Heart right ventricle (tissue), 16 donors: ENCODE measurements at places on chromosomes 12 and 14. TPM values are rescaled to one million over a fixed set of nuclear protein-coding genes. Genes with fewer than 3 reads are reported as not detected.
A peak's percentile ranks its signal among the peaks of the same experiment; 100 is the strongest.

DNA sequence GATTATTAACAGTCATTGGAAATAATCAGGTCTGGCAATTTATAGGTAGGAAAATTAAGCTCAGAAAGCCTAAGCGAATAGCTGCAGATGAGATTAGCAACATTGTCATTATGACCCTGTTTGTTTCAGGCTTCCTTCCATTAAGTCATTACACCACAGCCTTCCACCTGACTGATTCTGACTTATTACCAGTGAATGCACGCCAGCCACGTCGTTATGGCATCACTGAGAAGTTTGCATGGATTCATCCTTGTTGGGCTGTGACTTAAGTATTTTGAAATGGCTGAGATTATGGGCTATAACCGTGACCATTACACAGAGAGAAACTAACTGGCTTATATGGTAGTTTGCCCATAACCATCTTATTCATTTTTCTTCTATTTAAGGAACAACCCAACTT, 18.6 kb downstream of the RASSF8 start:
- DNase-seq = no peak

DNA sequence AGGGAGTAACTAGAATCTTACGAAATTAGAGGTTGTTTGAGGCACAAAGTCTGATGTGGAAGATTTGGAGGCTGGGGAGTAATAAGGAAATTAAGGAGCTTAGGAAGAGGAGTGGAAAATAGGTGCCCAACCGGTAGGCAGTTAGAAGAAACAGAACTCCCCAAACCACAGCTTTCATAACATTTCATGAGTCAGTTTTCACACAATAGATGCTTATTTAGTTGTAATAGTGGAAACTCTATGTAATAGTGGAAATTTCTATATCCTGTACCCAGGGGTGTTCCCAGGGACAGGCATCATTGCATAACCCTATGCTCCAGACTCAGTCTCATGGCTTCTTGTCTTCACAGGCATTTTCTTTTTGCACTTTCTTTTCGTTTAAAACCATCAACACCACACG, 8.3 kb downstream of the C3AR1 start:
- no peak for DNase-seq

DNA sequence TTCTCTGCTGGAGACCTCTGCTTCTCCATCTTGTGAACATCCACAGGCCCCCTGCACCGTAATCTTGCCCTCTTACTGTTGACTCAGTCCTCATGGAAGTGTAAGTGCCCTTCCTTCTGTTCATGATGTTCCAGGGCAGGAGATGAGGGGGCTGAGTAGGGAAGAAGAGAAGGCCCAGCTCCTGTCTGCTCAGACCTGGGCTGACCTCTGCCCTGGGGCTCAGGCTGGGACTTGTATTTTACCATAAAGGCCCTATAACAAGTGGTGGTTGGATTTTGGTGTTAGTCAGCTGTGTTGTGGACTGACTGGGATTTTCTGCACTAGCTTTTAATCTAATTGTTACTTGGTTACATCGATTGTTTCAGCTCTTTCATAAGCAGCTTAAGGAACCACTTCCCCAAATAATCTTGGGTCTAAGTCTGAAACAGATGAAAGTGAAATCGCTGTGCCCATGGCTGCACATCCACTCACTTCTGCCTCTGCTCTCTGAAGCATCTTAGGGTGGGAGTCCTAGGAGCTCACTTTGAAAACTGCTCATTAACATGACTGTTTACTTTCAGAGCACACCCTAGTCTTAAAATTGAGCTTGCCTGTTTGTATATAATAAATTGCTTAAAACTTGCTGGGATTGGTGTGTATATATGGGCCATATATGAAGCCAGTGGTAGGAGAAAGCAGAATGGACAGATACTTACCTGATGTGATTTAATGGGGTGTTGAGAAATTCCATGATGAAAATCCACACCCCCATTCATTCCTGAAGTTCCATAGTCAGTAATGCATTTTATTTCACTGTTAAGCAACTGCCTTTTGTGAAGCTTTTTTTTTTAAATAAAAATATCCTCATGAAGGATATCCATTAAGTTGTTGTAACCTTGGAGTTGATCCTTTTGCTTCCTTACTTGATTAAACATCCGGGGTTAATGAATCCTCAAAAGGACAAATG, 17.7 kb downstream of the C12orf71 start:
- no peak for DNase-seq

DNA sequence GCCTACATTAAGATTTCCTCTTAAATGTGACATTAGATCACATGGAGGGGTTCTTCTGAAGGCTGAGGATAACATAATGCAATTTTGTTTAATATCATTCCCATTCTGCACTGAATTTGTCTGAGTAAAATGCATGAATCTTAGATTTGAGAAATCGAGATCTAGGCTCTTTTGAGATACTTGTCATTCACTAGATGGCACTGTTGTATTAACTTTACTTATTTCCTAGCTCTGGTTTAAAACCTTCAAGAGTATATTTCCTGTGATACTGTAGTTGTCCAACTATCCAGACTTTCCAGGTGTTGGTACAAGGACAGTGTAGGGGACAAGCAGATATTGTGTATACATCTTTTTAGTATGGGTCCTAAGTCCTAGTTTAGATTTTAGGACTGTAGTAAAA, 91.7 kb upstream of the SEL1L start:
- no peak for DNase-seq

DNA sequence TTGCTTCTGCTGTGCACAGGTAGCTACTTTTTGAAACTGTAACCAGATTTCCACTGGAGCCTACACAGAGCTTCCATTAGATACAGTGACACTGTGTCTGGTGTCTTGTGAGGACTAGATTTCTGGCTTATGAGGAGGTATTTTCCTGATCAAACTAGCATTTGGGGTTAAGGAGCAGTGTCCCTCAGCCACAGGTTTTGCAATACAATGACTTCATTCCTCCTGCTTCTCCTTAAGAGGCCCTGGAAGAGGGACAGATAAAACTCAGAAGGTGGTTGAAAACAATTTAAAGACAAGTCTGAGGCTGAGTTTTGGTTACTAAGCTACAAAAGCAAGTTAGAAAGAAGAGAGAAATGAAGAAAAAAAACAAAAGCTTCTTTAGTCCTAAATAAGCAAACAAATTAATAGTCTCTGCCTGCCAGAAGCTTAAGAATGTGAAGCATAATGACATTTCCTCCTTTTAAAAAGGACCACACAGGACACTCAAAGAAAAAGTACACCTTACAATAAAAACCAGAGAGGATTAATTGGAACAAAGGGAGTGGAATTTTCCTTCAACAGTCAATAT, 53.0 kb downstream of the PKP2 start:
- DNase-seq = no peak

DNA sequence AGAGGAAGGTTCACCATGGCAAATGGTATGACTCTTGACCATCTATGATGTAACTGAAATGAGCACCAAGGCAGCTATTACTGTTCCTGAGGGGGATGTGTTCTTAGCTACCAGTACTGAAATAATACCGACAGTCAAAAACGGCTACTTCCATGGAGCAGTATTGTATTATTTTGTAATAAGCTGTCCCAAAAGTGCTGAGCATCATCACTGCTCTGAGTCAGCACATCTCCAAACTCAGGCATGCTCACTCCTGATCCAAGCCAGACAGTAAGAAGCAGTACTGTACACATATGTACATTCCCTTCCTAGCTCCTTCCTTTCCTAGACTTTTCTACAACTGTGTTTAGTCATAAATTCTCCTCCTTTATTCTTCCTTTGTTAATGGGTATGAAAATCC, 8.6 kb downstream of the VTI1B start:
- no peak for DNase-seq

DNA sequence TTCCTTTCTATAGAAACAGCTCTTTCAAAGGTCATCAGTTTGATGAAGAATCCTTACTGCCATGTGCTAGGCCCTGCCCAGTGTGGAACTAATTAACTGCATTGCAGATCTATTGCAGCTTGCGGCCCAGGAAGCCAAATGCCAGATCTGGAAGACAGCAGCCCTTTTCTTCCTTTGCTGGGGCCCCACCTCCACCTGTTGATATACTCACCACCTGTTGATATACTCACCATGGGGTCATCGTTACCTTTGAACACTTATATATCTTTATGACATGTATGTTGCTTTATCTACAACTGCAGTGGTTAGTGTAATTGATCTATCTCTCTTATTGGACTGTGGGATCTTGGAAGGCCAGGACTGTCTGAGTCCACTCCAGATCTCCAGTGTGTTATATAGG, 292.5 kb downstream of the ATP23 start:
- DNase-seq = no peak

- DNase-seq = no peak
These were observed 66.3 kb upstream of the NCOR2 start for GRCh38 chr12:124633365-124634362.

DNA sequence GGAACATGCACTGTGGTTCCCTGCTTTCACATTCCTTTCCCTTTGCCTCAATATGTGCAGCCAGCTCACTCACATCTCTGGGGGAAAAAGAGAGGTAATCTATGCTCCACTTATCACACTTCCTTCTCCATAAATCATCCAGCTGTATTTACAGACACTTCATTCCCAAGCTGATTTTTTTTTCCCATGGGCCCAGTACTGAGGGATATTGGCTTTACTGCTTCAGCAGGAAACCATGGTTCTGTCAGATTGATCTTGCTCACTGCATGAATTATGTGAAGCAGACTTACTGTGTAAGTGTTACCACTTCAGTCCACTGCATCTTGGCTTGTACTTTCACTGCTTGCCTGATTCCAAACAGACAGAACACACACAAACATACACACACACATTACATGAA, 555.6 kb downstream of the CCER1 start:
- no peak for DNase-seq

DNA sequence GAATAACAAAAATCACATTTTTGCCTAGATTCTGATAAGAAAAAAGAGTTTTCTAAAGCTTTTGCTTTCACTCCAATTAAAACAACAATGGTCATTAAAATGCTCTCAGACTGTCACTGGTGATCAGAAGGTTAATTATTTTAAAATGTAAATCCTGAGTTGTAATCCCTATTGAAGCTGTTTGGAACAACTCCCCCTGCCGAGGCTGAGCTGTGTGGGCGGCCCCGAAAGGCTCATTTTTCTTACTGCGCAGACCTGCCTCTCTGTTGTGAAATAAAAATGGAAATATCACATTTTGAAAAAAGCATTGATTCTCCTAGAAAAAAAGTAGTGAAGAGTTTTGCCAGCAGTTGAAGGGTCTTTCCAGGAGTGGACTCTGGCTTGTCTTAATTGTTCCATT, 174.8 kb upstream of the CDKN3 start:
- no peak for DNase-seq

DNA sequence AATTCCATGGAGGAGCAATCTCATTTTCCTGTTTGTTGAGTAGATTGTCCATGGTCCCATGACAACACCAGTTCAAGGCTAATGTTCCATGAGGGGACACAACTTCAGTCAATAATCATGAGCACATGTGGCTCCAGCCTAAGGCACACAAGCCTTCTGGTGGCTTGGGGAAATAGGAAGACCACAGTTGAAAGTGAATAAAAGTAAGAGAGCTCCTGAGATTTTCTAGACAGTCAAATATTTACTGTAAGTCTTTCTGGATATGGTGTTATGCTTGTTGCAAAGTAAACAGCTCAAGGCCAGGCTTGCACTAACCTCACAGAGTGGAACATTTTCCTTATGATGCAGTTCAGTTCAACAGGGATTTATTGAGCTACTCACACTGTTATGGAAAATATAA, 206.9 kb upstream of the SLC38A2 start:
- DNase-seq = no peak

GRCh38 chr12:131642101-131642540, 68.8 kb upstream of the SFSWAP start:
- no peak for DNase-seq

DNA sequence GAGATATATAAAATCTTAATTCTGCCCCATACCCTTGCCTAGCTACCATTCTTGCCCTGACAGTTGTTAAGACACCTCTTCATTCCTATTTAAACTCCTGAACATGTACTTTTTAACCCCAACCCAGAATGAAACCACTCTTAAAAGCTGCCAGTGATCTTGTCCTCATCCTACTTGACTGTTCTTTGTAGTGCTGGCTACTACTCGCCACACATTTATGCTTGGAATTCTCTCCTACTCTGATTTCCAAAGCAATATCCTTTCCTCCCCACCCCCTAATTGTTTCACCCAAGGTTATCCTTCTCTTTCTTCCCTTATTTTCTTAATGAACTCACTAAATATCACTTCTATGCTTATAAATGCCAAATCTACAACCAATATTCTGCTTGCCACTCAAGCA, 4.1 kb downstream of the NFYB start:
- no peak for DNase-seq

DNA sequence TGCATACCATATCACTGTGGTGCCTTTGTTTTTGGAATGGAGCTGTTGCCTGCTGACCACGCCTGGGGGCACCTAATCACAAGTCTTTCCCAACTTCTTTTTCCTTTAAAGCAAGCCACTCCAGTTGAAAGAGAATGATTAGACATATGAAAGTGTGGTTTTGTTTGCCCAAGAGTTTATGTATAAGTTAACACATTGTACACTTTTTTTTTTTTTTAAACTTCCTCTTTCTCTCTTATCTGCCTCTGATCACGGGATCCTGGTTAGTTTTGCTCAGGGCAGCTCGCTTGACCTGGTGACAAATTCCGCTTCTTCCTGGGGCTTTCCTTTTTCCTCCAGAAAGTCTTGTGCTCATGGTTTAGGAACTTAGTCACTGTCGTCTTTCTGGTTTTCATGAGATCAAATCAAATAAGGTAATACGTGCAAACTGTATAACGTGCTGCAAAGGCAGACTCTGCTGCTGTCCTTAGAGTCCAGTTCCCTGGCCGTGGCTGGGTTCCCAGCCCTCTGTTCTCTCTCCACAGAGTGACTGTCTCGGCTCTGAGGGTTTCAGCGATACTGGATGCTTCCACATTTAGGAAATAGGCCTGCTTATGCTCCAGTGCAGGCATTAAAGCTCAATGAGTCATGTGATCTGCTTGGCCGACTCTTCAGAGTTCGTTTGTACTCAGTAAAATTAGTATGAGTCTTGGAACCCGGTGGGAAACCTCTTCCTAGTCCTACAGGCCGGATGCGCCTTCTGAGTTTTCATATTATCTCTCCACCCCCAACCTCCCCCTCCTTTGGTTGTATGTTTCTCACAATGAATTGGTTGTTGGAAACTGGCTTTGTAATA, 15.2 kb downstream of the RASSF3 start:
- DNase-seq = peak; percentile 52

DNA sequence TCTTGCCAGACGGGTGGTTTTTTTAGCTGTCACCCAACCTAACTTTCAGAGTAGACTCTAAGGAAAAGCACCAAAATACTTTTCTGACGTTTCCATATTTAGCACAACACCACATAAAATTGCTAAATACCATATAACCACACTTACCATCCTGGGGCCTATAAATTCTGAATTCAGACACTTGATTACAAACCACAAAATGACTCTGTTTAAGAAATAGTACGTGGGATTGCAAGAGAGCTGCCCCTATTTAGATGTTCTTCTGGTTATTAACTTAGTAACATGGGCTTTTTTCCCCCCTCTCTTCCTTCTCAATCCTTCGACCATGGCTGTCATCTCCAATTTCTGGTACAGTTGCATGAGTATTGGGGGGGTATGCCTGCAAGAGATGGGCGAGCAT, 287.7 kb downstream of the BMP4 start:
- no peak for DNase-seq

TESPA1 gene
- 1.2 TPM for total RNA-seq

SERPINA3 gene
- 50.9 TPM for total RNA-seq

ALDH6A1 gene
- 76.4 TPM for total RNA-seq

VWF gene
- total RNA-seq = 314 TPM

SLC17A8 gene
- not detected for total RNA-seq
